ENCODE measurements at places on chromosomes 1 and 21.
A peak's percentile ranks its signal among the peaks of the same experiment; 100 is the strongest.

- peak; percentile 91 for DNase-seq
Measured at GRCh38 chr1:211579440-211580302, 710 bp upstream of the SLC30A1 start.

DNA sequence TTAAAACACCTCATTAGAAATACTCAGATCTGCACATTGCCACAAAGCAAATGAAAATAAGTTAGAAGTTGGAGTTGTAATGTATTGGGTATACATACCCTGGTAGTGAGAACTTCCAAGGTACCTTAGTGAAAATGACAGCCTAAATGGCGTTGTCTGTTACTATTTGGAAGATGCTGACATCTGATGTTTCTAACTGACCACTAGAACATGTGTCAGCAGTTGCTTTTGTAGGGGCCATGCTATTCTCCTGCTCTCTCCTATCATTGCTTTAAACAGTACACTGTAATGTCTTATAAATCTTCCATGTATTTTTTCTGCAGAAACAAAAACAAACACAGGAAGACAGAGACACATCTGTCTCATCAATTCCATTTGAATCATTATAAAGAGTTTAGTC is 40.1 kb downstream of the LAMC1 start:
- DNase-seq, result no peak

DNA sequence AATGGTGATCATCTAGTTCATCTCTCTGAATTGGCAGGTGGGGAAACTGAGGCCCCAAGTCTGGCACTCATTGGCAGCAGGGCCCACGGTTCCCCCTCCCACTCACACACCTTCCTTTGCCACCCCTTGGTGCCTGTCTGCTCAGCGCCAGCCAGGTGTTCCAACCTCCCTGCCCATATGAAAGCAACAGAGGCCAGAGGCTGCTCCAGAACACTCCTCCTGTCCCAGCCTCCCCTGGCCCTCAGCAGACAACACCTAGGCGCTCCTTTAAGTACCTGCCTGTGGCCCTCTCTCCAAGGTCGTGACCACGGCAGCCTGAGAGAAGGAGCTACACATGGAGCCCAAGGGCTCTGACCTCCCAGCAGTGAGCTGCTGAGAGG is 362.3 kb upstream of the VAMP3 start:
- no peak for DNase-seq

GRCh38 chr1:101364370-101365120 is 127.7 kb downstream of the S1PR1 start:
- no peak for DNase-seq

DNA sequence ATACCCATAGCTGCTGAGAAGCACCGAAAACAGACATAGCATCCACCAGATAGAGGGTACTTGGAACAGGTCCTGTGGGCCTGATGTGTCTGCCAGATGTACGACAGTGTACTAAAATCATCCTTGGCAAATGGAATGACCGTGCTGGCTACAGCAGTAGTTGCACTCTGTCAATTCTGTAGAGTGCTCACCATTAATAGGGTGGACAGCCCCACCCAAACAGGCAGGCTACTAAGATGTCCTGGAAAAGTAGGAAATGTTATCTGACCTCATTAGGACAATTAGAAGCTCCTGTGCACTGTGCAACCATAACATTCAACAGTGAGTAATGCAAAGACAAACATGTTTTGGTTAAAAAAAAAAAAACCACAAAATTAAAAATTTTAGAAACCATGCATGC is 106.2 kb downstream of the PTPN14 start:
- no peak for DNase-seq

GRCh38 chr1:230242326-230242725 is 175.3 kb downstream of the GALNT2 start:
- no peak for DNase-seq

GRCh38 chr1:160371756-160372155 is 4.9 kb downstream of the NHLH1 start:
- DNase-seq, result no peak

- peak; percentile 33 for DNase-seq
Measured at GRCh38 chr1:74570797-74571492, 58.5 kb upstream of the LRRC53 start.

DNA sequence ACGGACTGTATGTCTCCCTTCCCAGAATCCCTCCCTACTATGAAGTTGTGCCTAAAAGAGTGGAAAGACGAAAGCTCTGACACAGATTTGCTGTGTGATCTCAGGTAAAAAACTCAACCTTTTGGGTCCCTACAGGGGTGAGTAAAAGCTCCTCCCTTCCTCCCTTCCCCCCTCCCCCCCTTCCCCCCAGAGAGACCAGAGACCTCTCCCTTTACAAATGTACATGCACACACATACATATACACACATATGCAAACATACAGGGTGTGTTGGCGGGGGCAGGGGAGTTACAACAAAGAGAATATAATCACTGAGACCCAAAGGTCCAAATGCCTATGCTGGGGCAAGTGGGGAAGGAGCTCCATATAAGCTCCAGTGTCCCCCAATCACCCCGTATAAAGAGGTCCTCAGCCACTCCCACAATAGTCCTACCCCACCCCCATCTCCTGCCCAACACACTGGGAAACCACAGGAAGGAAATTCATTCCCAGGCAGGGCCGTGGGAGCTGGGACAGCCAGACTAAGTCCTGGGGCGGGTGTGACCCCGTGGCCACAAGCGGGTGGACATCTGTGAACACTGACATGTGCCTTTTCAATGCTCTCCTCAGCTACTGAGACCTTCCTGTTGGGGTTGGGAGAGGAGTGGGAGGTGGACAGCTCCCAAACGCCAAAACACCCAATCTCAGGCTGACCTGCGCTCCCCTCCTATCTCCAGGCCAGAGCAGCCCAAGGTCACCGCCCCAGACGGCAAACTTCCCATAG is 2.0 kb downstream of the MEF2D start:
- DNase-seq, result no peak

- DNase-seq, result no peak
Measured at GRCh38 chr1:1963570-1963969, 40.0 kb downstream of the CFAP74 start.

DNA sequence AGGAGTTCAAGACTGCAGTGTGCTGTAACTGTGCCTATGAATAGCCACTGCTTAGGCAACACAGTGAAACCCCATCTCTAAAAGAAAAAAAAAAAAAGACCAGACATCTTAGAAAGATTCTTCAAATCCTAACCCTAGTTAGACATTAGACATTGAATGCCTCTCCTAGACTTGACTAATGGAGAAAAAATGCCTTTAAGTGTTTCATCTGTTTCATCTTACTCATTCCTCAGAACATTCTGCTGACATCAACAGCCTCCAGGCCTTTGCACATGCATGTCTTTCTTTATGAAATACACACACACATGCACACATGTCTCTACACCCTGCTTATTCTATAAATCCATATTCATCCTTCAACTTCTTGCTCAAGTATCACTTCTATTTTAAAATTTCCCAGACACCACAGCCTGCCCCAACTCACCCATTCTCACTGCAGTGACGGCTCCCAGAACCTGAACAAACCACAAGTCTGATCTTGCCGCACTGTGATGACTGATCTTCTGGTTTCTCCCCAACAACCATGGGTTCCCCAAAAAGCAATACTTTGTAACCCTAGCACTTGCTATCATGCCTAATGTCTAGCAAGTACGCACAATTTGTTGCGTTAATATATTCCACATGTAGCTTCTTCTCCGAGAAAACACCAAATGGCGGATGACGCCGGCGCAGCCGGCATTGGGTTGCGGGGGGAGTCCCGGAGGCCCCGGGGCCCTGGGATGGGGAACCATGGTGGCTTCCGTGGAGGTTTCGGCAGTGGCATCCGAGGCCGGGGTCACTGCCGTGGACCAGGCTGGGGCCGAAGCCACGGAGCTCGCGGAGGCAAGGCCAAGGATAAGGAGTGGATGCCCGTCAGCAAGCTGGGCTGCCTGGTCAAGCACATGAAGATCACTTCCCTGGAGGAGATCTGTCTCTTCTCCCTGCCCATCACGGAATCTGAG is 37.4 kb downstream of the LRRC52 start:
- no peak for DNase-seq

DNA sequence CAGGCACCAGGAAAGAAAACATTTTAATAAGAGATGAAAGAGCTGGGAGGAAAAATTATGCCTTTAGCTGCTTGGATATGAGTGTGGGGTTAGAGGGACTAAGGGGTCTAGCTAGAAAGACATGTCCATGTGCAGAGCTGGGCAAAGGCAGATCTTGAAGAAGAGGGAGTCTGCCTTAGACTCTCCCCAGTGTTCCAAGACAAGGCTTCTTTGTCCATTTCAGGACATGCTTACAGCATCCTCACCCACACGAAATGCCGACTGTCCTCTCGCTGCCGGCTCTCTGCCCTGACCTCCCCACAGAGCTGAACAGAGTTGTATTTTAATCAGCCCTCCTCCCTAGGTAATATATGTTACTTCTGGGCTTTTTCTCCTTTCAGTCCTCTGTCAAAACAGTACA is 100.7 kb upstream of the ATP1B1 start:
- DNase-seq, result no peak

DNA sequence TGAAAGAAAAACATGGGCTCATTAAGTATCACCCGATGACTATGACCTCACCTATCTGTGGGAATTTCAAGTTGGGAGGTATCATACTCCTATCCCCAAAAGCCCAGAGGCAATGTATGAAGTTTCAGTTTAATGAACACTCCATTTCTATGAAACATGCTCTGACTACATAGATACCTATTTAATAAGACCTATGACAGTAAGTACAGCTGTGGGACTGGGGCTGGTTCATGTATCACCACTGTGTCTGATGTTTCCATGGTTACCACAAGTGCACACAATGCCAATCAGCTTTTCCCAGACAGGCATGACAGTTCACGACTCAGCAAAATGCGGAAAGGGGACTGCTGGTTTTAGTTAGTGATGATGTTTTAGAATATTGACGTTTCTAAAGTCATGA is 167.7 kb downstream of the SIPA1L2 start:
- DNase-seq, result no peak

DNA sequence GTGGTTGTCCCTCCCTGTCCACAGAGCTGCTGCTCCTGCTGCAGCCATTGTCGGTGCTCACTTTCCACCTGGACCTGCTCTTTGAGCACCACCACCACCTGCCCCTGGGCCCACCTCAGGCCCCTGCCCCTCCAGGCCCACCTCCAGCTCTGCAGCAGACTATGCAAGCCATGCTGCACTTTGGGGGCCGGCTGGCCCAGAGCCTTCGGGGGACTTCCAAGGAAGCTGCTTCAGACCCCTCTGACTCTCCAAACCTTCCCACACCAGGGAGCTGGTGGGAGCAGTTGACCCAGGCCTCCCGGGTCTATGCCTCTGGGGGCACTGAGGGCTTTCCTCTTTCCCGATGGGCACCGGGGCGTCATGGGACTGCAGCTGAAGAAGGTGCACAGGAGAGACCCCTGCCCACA is 5.9 kb downstream of the RUSC1 start:
- no peak for DNase-seq

DNA sequence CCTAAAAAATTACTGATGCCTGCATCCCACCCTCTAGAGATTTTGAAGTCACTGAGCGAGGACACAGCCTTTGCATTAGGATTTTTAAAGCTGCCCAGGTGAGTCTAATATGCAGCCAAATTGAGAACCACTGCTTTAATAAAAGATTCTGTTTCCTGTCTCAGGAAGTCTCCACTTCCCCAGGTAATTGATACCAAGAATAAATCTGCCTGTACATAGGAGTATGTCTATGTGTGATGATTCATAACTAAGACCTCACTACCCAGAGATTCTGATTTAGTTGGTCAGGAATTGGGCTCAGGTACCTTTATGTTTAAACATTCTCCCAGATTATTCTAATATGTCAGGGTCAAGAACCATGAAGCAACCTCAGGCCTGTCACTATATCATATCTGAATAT is 108.8 kb upstream of the ARTN start:
- no peak for DNase-seq

DNA sequence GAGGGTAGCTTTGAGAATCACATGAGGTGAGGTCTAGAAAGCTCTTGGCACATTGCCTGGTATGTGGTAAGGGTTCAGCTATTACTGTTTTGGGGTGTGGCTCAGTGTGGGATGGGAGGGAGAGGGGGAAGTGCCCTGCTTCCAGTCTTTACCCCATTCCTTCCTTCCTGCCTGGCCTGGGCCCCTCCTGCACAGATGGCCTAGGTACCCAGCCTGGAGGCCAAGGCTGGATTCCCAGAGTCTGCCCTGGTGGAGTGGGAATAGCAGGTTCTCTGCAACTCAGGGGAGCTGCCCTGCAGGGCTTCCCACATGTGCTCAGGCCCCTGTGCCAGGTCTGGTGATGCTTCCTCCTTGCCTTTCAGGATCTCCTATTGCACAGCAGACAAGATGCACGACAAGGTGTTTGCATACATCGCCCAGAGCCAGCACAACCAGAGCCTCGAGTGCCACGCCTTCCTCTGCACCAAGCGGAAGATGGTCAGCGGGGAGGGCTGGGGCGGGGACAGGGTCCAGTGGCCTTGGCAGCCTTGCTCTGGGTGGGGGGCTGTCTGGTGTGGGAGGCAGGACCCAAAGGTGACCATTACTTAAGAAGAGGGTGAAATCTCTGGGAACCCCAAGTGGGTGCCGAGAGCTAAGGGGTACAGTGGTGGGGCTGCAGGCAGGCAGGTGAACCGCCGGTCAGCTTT is 13.5 kb downstream of the LDLRAP1 start:
- no peak for DNase-seq

DNA sequence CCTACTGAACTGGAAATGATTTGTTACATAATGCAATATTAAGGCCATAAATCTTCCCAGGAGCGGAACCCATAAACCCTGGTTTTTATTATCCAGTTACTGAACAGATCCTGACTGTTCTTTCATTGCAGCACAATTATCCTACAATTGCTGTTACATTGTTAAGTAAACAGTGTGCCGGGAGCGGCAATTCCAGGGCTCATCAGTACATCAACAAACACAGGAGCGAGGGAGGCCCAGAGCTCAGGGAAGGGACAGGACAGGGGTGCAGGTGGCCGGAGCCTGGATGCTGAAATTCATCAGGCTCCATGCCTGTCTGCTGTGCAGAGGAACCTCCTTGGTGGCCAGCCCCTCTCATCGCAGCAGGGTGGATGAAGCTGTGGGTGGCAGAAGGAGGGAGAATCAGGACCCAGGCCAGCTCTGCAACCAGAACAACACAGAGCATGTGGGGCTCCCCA is 544.7 kb downstream of the NPHP4 start:
- no peak for DNase-seq

GRCh38 chr1:92817986-92818764 is 13.7 kb upstream of the RPL5 start:
- peak; percentile 46 for DNase-seq

DNA sequence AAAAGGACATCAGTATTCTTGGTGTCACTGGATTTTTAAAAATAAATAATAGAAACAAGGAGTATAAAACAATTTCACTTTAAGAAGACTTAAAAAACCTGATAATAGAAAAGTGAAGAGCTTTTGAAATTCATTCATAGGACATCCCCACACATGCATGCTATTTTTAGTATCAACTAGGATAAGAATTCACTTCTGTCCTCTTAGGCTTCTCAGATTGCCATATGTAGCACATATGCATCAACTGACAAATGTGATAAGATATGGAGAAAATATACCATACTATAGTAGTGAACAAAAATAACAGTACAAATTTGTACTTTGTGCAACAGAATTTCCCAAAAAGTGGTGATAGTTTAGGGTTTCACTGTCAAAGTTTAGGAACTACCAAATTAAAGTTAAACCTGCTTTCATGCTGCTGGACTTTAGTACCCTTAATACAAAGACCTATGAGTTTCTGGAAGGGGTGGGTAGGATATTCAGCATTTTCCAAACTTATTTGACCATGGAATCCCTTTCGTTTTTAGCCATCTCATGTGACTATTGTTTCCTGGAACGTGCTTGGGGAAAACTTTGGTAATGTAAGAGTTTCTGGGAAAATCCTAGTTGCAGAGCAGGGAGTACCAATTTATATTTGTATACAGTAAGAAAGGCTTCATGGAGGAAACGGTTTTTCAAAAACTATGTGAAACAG is 19.8 kb downstream of the RPRD2 start:
- DNase-seq, result no peak

GRCh38 chr1:68132426-68133130 is 82.2 kb upstream of the DIRAS3 start:
- no peak for DNase-seq

All from neural progenitor cell (in vitro differentiated cells).